Stimulated activated CD4-positive, alpha-beta T cell treated with anti-CD3 and anti-CD28 coated beads, Interleukin-1b, Interleukin-23, amount 100 ng/mL, for 1 hour (primary cell): ENCODE measurements at places on chromosomes 12 and 14.

DNA sequence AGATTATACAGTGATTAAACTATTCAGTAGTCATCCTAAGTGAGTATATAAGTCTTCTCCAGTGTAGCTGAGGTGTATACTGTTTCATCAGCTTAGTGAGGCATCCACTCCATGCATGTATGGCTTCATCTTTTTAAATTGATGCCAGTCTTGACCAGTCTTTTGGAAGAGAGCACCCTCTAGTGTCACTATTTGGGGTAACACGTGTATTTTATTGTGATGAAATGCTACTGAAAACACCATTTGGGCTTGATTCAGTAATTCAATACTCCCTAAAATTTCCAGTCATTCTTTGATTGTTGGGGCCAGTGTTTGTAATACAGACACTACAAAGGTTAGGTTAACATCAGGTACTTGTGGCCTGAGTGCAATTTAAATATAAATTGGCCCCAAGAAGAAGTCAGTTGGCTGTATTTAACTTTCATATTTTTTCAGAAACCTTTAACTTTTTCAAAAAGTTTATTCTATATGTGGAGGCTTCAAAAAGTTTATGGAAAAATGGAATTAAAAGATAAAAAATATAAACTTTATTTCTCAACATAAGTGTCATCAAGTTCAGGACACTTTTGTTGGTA is 35.3 kb downstream of the MIPOL1 start:
- no peak for DNase-seq

GRCh38 chr12:9851050-9851449 is 18.1 kb downstream of the CLEC2B start:
- DNase-seq, result no peak

DNA sequence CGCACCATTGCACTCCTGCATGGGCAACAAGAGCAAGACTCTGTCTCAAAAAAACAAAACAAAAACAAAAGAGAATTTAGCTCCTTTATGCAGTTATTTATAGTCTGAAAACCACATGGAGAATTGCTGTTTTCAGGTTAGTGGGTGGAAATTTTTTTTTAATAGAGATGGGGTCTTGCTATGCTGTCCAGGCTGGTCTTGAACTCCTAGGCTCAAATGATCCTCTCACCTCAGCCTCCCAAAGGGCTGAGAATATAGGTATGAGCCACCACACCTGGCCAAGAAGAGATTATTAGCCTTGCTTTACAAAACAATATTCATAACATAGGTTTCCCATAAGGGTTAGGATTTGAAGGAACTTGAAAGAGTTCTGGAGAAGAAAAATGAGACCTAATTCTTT is 12.1 kb upstream of the SRP54 start:
- DNase-seq, result no peak

DNA sequence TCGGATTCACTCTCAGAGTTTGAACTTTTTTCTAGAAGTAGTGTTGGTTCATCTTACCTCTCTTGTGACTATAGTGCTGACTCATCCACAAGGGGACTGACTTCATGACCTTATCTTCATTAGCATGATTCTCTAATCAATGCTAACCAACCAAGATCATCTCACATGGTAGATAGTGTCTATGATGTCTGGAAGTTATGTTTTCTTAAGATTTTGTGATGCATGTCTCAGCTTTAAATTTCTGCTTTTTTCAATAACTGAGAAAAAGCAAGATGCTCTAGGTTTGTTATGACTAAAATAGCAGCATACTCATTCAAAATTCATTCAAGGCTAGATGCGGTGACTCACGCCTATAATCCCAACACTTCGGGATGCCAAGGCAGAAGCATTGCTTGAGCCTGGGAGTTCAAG is 12.3 kb upstream of the SLC35E3 start:
- DNase-seq, result no peak

DNA sequence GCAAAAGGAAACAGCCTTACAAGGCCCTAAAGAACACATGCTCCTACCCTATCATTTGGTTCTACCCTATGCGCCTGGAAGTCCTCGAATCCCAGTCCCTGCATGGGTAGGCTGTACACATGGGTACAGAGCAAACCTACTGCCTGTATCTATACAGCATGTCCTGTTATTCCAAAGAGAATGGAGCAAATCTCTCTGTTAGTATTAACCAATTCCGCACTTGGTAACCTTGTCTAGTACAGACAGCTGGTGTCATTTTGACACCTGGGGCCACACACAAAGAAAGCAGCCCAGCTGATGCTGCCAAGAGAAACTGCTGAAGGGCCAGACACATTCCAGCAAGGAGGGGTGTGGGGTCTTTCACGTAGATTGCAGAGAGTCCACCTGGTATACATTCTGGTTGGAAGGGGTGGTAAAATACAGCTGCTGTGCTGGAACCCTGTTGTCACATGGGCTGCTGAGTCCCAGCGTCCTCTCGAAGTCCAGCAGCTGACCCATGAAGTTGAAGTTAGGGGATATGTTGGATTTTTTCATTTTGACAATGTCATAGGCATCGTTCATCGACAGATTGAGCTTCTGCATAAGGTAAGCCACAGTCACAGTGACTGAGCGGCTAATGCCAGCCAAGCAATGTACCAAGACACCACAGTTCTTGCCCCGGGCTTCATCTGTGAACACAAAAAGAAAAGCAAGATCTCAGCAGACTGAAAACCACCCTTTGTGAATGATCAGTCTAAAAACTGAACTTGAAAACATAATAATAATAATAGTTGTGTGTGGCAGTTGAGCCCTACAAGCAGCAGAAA is 3.2 kb downstream of the DUSP6 start:
- no peak for DNase-seq

GRCh38 chr12:4275016-4275869 is 1.7 kb downstream of the CCND2 start:
- no peak for DNase-seq

DNA sequence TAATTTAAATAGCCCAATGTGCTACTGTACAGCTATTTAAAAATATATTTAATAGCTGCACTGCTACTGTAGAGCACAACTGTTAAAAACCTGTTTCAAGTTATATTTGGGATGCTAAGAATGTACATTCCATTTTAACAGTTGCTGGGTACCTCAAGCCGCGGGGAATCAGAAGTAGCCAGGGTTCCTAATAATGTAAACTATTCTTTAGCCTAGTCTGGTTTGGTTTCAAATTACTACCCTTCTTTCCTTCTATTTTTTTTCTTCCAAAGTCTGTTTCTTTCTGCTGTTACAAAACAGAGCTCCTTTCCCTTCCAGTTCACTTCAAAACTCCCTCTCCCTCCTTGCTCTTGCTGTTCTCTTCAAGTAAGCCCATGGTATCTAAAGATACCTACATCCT is 21.3 kb downstream of the SCAF11 start:
- no peak for DNase-seq

DNA sequence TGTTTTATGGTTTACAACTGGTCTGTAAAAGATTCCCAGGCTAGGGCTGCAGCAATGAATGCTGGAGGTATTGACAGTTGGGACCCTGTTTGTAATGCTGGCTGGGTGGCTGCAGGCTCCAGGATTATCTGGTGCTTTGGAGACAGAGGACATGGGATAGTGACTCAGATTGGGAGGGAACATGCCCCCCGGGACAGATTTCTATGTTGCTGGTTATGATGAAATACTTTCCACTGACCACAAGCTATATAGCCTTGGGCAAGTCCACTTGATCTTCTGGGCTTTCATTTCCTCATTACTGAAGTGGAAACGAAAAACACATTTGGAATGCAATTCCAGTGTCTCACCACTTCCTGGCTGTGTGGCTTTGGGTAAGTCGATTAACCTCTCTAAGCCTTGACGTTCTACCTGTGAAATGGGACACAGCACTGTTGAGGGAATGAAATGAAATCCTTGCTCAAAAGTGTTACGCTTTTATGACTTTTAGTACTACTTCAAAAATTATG is 6.3 kb upstream of the TPCN1 start:
- DNase-seq, result no peak

- no peak for DNase-seq
These were observed 222.7 kb upstream of the PLXNC1 start for GRCh38 chr12:93925585-93926205.

DNA sequence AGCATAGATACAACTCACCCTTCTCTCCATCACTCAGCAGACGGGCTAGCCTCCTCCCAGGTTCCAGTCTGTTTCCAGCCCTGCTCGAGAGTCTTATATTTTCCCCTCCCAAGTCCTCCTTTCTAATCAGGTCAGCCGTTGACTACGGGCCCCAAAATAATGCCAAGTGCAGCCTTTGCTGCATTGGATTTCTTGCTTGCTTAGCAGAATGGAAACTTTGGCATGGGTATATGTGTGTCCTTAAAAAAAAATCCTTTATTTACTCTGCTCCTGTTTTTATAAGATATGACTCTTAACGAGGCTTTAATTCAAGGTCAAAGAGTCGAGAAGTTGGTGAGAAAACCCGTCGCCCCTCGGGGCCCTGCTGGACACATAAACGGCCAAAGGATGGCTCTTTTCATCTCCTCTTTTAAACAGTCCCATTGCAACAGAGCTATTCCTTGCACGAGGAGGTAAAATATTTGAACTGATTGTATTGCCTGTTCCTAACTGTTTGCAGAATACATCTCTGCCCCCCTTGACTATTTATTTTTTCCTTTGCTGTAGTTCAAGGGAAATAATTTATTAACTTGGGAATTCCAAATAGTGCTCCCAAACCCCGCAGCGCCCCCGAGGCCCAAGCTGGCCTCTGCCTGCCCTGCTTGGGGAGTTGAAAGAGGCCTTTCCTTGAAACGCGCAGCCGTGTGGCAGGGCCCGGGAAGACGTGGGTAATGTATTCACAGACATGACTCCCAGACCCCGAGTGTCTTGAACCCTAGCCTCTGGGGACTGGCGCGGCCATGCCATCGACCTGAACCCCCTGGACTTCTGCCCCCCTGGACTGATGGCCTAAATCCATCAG is 156.5 kb upstream of the MYL2 start:
- no peak for DNase-seq

DNA sequence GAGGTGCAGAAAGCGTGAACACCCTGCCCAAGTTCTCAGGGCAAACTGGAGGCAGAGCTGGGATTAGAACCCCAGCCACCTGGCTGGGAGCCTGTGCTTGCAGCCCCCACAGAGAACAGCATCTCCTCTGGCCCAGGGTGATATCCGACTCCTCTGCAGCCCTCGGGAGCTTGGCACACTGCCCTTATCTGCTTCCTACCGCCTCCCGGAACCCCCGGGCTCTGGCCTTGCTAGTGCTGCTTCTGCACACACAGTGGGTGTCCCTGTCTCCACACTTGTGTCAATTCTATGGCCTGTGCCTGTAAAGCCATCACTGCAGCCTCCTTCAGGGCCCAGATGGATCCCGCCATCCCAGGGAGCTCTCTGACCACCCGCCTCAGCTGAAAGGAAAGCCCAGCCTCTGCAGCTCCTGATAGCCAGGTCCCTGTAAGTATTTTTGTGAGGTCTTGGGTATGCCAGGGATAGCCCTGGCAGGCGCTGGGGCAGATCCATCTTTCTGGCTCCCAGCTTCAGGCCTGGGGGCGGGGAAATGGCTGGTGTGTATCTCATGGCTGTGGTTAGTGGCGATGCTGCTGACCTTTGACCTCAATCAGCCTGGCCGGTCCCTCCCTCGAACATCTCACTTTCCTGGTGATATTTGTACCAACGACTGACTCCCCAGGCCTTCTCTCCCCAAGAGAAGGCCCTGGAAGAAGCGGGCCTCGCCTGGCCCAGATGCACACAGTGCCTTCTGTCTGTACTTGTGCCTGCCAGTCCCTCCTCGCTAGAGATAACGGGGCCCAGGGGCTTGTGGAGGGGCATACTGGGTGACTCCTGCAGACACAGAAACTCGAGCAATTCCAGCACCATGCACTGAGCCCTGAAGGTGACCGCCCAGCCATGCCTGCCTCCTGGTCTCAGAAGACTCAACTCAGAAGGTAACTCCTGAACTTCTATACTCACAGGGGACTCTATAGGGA is 183.8 kb downstream of the CALM1 start:
- DNase-seq, result no peak

DNA sequence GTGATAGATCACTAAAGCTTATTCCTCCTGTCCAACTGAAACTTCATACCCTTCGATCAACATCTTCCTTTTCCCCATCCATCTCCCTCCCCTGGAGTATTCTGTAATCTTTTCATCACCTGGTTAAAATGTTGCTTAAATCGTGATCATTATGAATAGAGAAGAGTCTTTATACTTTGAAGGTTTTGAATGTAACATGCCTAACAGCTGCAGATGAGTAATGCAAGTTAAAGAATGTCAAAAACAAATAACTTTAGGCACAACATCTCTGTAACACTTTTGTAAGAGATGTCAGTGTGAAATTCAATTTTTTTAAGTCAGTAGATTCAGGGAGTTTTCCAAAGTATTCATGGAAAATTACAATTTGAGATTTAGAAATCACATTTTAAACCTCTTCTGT is 25.0 kb downstream of the RXYLT1 start:
- no peak for DNase-seq

GRCh38 chr14:76186308-76187027 is 34.7 kb downstream of the GPATCH2L start:
- DNase-seq, result no peak

DNA sequence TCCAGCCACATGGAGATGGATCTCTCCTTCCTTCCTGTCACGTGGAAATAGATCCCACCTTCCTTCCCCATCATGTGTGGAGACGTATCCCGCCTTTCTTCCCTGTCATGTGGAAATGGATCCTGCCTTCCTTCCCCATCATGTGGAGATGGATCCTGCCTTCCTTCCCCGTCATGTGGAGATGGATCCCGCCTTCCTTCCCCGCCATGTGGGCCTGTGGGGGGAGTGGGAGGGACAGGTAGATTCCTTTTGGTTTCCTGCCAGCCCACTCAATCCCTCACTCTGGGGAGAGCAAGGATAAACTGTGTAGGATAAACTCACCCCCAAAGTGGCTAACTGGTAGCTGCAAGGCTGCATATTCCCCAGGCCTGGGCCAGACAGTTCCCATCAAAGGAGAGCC is 31.7 kb upstream of the TDRD9 start:
- DNase-seq, result no peak

DNA sequence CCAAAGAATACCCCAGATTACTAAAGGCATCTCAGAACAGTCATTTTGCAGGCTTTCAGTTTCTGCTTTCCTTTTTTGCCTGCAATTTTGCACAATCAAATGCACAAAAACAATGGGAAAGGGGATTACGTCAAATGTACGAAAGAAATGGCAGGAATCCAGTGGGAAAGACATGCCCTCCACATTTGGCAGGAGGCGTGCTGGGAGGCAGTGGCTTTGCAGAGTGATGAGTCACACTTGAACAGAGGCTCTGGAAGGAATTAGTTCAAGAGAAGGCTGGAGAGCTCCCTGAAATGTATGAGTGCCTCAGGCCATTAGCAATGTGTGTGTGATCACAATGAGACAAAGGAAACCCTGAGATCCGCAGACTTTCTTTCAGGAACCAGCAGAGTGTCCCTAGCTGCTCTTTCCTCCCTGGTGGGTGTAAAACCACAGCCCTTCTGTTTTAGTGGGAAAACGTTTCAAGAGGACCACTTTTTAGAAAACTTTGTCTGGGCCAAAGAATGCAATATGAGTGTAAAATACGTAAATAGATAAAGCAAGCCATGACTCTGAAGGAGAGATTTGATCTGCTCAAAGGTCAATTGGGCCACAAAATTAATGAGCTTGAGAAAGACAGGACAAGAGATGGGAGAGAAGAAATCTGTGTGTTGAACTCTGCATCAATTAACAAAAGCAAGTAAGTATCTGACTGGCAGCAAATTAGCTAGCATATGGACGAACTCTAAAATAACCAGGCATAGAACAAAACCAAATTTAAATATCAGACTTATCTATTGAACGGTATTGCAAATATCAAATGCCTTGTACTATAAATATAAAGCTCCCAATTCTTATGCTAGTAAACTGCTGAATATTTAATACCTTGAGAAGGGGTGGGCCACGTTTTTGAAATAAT is 155.4 kb upstream of the PDE3A start:
- DNase-seq, result no peak
